ENCODE measurements at places on chromosomes 5 and 9.

- DNase-seq = no peak
Measured at GRCh38 chr5:154415114-154415513, 30.7 kb upstream of the SAP30L start.

DNA sequence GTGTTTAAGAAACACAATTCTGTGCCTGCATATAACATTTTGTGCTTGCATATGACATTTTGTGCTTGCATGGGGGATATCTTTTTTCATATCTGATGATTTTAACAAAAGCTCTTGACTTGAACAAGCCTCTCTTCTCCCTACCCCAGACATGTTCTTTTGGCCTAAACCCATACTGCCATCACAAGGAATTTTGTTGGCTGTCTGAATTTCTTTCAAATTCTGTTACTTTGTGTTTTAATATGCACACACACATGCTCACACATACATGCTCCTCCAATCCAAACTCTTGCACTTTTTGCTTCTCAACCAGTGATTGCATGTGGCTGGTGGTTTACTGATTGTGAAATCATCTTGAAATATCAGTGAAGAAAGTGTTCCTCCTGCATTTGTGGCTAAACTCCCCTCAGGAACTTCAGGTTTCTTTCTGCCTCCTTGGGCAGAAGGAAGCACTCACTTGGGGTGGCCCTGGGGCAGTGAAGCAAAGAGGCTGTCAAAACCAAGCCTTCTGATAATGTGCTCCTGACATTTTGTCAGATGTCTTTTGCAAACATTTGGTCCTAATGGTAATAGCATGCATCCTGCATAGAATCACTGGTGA is 377.2 kb upstream of the KLF4 start:
- DNase-seq = no peak

GRCh38 chr5:12335938-12336337 is 431.7 kb upstream of the CTNND2 start:
- DNase-seq = no peak

- no peak for DNase-seq
Measured at GRCh38 chr5:67467110-67467509, 270.5 kb upstream of the CD180 start.

DNA sequence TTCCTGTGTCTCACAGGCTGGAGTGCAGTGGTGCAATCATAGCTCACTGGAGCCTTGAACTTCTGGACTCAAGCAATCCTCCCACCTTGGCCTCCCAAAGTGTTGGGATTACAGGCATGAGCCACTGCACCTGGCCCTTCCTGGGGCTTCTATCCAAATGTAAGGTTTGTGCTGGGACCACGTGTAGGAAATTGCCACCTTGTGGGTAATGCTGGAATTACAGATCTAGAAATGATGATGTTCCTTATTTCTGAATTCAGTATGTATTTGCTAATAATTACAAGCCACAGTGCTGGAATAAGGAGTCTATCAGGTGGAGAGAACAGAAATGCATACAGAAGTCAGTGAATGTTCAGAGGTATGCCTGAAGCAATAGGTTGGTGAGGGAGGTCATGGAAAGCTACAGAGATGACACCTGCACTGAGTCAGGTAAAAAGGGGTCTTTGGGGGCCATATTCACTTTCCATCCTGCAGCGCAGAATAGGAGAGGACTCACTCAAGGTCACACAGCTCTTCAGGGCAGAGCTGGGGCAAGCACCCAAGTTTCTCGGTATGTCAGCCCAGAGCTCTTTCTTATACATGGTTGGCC is 8.8 kb upstream of the IGFBPL1 start:
- DNase-seq = peak; percentile 46

GRCh38 chr5:141947316-141947715 is 10.7 kb downstream of the PCDH12 start:
- no peak for DNase-seq

- DNase-seq = no peak
Measured at GRCh38 chr9:89841456-89841855, 236.6 kb downstream of the GADD45G start.

DNA sequence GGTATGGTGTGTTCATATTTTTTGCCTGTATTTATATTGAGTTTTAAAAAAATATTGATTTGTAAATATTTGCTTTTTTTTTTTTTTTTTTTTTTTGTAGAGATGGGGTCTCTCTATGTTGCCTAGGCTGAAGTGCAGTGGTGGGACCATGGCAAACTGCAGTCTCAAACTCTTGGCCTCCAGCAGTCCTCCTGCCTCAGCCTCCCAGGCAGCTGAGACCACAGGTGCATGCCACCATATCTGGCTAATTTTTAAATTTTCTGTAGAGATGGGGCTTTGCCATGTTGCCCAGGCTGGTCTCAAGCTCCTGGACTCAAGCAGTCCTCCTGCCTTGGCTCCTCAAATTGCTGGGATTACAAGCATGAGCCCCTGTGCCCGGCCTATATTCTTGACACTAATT is 78.3 kb downstream of the RASGRF2 start:
- DNase-seq = no peak

DNA sequence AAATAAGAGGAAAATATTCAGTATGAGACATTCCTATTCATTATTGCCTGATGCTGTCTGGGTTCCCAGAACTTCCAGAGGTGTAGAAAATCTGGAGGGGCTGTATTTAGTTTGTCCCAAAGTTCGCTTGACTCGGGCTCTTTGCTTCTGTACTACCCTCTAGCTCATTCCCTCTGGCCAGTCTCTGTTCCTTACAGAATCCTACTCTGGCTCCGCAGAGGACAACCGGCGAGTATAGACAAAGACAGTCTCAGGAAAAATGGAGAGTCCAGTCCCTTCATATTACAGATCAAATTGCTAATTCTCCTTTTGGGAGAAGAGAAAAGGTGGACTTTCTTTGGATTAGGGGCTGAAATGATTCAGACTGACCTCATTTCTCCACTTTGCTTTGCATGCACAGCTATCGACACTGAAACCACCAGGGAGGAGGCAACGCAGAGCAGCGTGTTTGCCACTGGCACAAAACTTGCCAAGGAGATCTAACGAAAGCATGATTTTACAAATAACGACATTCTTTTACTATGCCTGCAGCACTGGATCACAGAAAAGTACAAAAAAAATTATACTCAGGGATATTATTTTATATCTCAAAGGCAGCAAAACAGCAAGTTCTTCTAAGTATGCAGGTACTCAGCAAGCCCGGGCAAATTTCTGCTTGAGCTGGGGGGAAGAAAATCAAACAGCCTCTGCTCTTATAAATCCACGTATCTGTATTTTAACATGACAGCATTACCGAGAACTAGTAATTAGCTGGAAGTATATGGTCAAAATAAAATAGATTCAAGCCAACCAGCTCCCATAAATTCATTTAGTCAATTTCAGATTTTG is 279.7 kb downstream of the NPR3 start:
- DNase-seq = no peak

- no peak for DNase-seq
Measured at GRCh38 chr9:97771641-97772040, 74.5 kb upstream of the XPA start.

DNA sequence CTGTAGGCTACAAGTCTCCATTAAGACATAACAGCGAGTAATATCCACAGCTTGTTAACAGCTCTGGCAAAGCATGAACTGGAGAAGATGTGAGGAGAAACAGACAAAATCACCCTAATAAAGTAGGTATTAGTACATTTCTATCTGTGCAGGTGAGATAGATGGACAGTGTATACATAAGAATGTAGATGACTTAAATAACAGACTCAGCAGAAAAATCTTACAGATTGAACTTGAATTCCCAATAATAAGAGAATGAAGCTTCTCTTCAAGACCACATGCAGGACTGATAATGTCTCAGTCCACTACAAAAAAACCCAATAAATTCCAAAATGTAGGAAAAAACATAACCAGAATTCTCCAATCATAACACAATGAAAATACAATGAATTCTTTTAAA is 153.0 kb downstream of the IRX2 start:
- no peak for DNase-seq

- no peak for DNase-seq
Measured at GRCh38 chr5:165594693-165595092, 2089.3 kb downstream of the MAT2B start.

GRCh38 chr9:119712325-119712724 is 343.1 kb upstream of the BRINP1 start:
- no peak for DNase-seq

DNA sequence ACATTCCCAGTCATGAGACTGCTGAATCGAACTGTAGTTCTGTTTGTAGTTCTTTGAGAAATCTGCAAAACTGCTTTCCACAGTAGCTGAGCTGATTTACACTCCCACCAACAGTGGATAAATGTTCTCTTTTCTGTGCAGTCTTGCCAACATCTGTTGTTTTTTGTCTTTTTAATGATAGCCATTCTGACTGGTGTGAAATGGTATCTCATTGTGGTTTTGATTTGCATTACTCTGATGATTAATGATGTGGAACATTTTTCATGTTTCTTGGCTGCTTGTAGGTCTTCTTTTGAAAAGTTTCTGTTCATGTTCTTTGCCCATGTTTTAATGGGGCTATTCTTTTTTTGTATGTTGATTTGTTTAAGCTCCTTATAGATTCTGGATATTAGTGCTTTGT is 187.3 kb upstream of the TLE4 start:
- no peak for DNase-seq

DNA sequence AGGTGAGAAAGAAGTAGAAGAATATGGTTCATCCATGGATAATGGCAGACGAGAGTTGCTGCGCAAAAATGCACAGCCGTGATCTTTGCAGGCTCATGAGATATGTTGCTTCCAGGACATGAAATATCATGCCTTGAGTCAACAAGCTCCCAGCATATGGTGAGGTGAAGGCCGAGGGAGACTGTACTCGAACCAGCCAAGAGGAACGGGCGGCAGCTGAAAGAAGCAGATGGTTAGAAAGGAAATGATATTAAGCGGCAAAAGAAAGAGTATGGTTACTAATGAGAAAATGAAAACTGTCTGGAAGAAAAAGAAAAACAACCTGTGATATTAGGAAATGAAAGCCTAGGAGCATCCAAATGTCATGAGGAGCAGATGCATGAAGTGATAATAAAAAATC is 344.7 kb upstream of the DAP start:
- DNase-seq = no peak

DNA sequence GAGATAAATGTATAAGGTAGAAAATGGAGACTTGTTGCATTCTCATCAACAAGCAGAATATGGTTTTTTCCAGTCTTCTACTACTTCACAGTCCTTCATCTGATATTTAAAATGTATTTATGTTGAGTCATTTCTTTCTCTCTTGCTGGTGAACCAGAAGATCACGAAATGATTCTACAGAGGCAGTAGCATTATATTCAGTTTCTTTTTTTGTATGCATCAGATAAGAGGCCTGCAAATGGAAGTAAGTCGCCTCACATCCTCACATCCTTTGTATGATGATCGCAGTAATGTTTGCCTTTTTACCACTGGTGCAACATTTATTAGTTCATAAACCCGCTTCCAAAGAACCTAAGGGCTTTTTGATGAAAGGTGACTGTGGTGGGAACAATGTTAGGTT is 22.1 kb upstream of the IL13 start:
- DNase-seq = no peak

- no peak for DNase-seq
Measured at GRCh38 chr5:106312360-106312759, 1358.4 kb downstream of the EFNA5 start.

Measured in HEK293T (cell line).